ENCODE measurements at places on chromosomes 7 and 10.

DNA sequence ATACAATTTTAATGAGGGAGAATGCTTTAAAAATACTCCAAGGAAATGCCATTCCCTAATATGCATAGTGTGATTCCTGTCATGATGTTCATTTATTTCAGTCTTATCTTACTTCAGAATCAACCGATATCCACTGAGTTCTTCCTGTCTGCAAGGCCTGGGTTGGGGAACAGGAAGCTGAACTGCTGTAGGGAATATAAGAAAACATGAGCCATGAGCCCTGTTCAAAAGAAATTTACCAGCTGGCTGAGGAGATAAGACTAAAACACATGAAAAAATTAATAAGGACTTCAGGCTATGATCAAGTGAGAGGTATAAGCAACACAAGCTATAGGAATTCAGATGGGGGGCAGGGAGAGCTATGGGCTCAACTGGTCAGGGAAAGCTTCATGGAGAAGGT, 184.7 kb downstream of the PLPP4 start:
- DNase-seq, result no peak

DNA sequence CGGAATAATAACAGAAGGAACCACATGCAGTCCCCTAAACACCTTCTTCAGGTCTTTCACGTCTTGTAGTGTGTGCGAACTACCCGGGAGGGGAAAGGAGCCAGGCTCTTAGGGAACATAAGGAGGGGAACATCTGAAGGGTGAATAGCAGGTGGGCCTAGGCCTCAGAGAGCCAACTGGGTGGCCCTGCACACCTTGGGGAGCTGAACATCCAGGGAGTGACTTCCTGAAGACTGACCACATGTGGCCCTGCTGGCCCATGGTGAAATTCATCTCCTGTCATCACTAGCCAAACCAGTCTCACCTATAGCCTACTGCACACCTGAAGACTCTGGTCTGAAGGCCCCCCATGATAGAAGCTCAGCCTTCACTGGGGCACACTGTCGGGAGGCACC, 5.6 kb downstream of the CALML3 start:
- DNase-seq, result no peak

DNA sequence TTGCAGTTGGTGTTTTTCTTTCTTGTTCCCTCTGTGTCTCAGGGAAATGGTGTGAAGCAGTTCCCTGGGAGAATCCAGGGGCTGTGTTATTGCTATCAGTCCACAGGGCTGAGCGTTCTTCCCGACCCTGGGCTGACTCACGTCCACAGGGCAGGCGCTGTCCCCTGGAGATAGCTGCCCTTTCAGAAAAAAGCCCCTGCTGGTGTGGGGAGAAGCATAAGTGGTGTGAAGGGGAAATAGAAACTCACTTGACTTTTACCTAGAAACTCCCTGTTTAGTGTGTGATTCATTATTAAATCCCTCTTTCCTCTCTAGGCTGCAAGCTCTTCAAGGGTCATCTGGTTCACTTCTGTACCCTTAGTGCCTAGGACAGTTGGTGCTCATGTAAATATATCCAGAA, 63.3 kb upstream of the SMNDC1 start:
- no peak for DNase-seq

- DNase-seq, result no peak
Observed at GRCh38 chr7:38448584-38449234, 175.3 kb upstream of the TARP start.

DNA sequence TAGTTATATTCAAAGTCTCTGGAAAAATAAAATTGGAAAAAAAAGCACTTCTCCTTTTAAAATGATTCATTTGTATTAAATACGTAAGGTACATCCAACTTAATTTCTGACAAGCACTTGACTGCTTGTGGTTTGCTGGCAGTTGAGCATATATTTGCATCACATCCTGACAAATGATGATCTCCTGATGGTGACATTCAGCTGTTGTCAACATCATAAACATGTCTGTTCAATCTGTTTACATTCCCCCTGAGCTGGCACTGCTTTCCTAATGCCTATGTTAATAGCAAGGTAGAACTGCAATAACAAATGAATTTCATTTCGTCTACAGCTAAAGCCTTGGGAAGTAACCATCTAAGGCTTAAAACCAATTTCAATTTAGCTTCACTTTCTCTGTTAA, 24.4 kb downstream of the TSPAN12 start:
- DNase-seq, result no peak

DNA sequence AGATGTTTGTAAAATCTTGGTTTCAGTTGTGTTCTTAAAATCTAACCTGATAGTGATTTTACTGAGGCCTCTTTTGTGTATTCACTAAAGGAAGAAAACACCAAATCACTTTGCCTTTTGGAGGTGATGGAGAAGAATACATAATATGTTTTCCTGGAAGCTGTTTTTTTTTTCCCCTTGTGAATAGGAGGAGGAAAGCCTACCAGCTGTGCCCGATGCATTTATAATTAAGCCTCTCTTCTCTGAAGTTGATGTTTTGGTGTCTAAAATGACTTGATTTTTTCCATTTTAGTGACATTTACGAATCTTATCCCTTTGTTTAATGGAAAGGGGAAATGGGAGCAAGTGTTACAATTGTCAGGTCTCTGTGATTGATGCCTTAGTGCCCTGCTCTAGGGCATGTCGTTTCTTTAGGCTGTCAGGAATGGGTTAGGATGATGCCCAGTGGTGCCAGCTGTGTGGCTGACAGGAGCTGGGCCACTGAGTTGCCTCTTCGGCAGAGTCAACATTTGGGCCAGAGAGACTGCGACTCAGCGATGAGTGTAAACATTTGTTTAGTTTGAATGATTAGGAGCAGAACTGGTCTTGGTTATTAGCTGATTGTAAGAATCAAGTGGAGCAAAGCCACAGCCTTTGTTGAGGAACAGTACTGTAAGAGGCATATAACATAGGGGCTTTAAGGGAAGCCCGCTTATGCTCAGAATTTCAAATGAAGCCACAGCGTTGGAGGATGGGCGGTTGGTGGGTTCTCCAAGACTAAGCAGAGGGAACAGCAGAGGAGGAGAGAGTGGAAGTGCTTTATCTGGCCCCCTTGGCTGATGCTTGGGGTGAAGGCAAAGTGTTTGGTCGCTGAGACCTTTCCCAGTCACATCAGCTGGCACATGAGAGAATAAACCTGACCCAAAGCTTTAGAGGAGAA, 81.6 kb downstream of the CDK14 start:
- no peak for DNase-seq

- DNase-seq, result no peak
Observed at GRCh38 chr10:11003679-11004078, 14.0 kb upstream of the CELF2 start.

DNA sequence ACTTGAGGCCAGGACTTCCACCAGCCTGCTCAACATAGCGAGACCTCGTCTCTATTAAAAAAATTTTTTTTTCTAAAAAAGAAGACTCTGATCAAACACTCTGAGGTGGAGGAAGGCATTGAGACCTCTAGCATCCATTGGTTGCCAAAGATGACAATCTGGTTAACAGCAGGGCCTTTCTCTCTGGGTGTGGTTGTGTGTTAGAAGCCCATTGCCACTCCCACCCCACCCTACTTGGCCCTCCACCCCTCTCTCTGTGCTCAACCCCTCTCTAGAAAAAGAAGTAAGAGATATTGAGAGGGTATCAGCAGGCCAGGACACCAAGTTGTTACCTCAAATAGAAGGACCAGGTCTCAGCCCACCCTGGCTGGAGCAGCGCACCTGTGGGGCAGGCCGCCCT, 57.4 kb upstream of the MXI1 start:
- no peak for DNase-seq

DNA sequence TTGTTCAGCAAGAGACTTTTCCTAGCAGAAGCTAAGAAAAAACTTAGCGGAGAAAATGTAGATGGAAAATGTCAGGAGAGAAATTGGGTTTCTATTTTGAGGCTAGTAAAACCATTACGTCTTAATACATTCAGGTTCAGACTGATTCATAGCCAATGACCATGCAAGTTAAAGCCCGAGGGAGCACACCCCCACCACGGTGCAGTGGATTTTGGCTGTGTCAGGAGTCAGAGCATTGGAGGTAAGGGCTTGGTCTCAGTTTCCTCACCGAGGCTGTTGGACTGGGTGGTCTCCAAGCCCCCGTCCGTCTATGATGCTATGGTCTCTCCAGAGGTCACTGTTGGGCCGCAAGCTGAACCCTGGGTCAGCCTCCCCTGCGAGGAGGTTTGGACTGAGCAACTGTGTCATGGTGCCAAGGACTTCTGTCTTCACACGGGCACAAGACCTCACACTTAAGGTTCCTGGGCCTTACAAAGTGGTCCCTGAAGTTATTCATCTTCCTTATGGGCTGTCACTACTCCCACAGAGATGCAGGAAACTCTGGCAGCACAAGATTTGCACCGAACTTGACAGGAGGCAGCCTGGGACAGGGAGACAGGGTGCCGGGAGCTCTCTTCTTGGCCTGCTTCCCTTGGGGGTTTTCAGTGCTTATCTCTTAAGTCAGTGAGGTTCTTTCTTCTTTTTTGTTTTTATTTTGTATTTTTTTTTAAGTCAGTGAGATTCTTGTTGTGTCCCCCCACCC, 186.8 kb downstream of the PHTF2 start:
- DNase-seq, result no peak

GRCh38 chr7:108251700-108252099, 121.5 kb upstream of the LAMB4 start:
- DNase-seq, result no peak

GRCh38 chr7:43112941-43113621, 634 bp downstream of the HECW1 start:
- DNase-seq, result no peak

GRCh38 chr7:132249256-132249971, 326.9 kb downstream of the PLXNA4 start:
- no peak for DNase-seq

All from cerebellar nuclear complex (tissue), 1 donor.